Breast epithelium (tissue), 4 donors: ENCODE measurements at places on chromosomes 11 and 22.

GRCh38 chr11:131696690-131697089 lies 326.3 kb downstream of the NTM start:
- no peak for DNase-seq

DNA sequence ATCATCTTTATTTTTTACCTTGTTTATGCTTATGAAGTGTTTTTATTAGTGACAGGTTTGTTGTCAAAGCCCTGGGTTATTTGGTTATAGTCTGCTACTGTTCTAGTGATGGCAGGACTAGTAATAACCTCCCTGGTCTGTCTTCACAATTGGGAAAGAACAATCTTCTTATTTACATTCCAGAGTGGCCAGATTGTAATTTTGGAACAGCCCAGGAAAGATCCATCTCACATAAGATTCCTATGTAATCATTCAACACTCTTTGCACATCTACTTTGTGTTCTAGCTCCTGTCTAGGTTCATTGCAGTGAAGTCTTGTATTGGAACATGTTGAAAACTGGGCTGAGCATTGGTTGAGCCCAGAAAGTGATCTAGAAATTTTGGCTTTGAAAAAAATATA lies 63.8 kb downstream of the CYB5R2 start:
- no peak for DNase-seq

DNA sequence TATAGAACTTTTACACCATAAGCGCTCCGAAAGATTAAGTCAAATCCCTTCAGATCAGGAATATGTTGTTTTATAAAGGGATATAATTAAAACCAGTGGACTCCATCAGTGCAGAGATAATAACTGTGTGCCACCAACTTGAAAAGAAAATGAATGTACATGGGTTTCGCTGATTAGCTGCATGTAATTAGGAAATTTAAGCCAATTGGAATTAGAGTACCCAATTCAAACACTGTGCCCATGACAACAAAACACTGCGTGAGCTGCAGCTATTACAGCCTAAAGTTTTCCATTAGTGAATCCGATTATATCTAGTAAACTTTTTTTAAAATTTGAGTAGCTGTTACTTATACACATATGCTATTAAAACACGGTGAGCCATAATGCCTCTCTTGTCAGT lies 392.3 kb upstream of the ARHGAP42 start:
- DNase-seq: no peak

- no peak for DNase-seq
Measured at GRCh38 chr22:30605449-30606110, 1.4 kb upstream of the TCN2 start.

- no peak for DNase-seq
Measured at GRCh38 chr11:113578033-113578380, 102.8 kb upstream of the DRD2 start.

DNA sequence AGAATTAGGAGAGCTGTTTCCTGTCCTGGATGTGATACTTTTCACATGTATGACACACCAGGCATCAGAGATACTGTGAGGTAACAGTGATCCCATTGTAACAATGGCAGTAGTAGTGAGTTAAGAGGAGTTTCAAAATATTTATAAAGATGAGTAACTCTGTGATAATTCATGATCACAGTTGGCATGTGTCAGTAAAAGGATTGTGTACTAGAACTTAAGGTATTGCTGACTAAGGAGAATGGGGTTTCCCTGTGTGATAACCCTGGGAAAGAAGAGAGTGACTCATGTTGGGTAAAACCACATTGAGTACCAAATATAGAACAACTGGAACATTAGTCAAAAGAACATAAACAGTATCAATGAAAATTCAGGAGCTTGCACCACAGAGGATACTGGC lies 22.9 kb upstream of the SLC5A1 start:
- DNase-seq: no peak

- DNase-seq: no peak
Measured at GRCh38 chr11:29527391-29527936, 489.4 kb downstream of the KCNA4 start.

- DNase-seq: peak; percentile 83
Measured at GRCh38 chr11:57781529-57781943, 19.9 kb downstream of the CTNND1 start.

GRCh38 chr11:117314840-117315239 lies 1.2 kb downstream of the BACE1 start:
- DNase-seq: no peak

GRCh38 chr22:24517446-24517845 lies 22.3 kb downstream of the UPB1 start:
- DNase-seq: no peak
